NCI-H1694 (cell line): ENCODE measurements at places on chromosomes 16 and 17.

DNA sequence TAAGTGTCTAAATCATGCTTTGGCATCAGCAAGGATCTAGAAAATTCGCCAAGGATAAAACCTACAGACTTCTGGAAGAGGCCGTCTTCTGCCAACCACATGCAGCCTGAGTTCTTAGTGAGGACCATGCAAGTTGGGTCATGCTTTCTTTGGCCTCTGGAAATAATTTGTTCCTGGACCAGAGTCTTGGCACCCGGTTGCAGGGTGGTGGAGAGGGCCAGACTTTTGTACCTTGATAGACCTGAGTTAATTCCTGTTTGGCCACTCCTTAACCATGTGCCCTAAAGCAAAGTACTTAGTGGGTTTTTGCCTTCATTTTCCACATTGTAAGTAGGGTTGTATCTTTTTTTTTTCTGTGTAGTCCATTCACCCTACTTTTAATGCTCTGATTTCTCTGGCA, 283.4 kb upstream of the IRX5 start:
- no peak for DNase-seq

DNA sequence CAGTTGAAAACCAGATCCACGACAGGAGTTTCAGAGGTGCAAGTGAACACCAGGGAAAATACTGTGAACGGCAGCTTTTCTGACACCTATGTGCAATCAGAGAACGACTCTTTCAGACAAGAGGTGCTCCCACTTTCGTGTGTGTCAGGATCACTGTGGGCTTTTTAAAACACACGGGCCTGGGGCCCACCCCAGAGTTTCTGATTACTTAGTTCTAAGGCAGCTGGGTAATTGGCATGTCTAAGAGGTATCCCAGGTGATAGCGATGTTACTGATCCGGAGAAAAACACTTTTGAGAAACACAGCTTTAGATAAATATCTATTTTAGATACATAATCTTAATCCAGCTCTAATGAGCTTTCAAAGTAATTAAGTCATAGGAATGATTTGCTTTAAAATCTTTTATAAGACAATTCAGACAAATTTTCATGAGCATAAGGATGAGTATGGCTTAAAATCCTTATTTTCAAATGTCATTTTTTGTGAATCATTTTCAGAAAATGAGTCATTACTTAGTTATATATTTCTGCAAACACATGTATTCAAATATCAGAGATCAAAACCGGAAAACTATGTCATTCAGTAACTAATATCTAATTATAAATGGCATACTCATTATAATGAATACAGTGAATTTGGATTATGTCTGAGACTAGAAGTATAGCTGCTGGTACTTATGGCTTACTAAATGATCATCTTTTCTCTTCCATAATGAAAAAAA, 217.9 kb upstream of the PSMD7 start:
- no peak for DNase-seq

- no peak for DNase-seq
These were observed 11.0 kb downstream of the SLC6A4 start for GRCh38 chr17:30224419-30224960.

- DNase-seq = no peak
These were observed 20.8 kb upstream of the ATP5MC1 start for GRCh38 chr17:48871551-48872351.

DNA sequence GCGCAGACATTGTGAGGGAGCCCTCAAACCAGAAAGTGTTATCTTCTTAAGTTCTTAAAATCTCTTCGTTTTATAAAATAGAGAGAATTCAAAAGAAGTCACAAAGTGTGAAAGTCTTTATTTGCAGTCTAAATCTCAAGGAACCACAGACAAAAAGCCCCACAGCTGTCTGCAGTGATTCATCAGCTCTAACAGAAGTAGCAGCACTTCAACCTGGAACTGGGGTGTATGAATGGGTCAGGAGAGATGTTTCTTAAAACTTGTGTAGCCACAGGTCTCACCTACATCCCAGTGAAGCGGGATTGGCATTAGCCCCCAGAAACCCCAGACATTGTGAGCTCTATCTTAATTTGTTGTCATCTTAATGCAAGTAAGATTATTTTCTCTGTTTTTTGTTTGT, 61.1 kb downstream of the CDYL2 start:
- no peak for DNase-seq

DNA sequence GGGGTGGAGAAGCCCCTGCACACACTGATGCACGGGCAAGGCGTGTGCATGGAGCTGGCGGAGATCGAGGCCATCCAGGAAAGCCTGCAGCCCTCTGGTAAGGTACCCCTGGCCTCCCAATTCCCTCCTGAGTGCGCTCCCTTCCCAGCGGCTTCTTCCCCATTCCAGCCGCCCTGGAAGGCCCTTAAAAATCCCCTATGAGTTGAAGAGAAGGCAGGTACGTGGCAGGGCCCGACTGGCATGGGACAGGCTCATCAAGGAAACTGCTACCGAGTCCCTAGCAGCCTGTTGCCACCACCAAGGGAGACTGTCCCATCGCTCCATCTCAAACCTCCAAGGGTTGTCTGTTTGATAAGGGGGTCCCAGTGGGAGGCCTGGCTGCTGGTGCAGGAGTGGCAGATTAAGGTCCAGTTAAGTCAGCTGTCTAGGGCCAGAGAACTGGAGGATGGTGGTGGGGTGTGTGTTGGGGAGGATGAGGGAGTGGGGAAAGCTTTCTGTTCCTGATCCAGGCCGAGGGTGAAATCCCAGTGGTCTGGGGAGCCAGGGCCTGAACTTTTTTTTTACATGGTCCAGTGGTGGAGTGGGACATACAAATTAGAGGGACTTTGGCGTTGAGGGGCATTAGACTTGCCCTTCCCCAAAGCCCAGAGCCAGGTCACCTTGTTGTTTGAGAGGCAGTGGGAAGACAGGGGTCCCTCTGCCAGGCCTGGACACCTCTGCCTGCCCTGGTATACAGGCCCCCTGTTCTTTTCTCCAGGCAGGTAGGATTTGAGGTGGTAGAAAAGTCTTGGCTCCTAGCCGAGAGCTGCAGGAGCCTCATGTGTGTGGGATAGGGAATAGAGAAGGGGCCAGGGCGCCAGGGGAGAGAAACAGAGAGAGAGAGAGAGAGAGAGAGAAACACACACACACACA, 994 bp downstream of the IGFBP4 start:
- no peak for DNase-seq

GRCh38 chr16:84379008-84379708, 10.8 kb downstream of the ATP2C2 start:
- no peak for DNase-seq

DNA sequence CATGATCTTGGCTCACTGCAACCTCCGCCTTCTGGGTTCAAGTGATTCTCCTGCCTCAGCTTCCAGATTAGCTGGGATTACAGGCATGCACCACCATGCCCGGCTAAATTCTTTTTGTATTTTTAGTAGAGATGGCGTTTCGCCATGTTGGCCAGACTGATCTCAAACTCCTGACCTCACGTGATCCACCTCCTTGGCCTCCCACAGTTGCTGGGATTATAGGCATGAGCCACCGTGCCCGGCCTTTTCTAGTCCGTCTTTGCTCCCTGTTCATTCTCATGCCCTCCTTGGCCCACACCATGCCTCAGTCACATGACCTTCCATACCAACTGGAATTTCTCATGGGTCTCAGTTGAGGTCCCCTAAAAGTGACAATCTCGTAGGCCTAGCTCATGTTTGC, 86.9 kb downstream of the SNX29 start:
- no peak for DNase-seq

GRCh38 chr17:72658675-72659074, 433.8 kb downstream of the SLC39A11 start:
- DNase-seq = no peak

GRCh38 chr16:79013930-79014660, 586.4 kb downstream of the MAF start:
- DNase-seq = no peak

DNA sequence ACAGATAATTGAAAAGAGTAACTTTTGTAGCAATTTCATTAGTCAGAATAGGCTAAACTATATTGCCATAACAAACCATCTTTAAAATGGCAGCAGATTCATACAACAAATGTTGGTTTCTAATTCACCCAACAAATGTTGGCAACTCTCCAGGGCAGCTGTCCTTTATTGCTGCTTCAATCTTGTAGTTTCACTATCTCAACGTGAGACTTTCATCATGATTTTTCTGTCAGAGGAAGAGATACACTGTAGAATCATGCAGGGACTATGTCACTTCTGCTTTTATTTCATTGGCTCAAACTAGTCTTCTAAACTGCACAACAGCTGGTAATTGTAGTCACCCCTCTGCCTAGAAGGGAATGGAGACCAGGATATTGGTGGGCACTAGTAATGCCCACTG, 174.2 kb downstream of the TANC2 start:
- peak; percentile 52 for DNase-seq

GRCh38 chr17:1082579-1082978, 85.7 kb downstream of the TIMM22 start:
- DNase-seq = no peak

DNA sequence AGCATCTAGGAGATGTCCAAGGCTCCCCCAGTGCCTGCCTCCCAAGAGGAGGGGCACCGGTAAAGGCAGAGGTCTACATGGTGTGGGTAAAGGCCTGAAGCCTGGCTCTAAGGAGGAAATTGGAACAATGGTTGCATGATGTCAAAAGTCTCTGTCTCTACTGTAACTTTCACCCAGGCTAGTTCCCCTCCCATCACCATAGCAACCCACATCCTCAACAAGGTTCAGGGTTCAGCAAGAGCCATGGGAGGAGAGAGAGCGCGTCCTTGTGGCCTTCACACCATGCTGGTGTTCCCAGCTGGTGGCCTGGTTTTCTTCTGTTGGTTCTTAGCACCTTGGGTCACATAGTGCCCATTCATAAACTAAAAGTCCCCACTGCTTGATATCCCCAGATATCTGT, 196.7 kb upstream of the CDH5 start:
- no peak for DNase-seq

- DNase-seq = no peak
These were observed 16.0 kb downstream of the SPNS3 start for GRCh38 chr17:4449736-4450135.

DNA sequence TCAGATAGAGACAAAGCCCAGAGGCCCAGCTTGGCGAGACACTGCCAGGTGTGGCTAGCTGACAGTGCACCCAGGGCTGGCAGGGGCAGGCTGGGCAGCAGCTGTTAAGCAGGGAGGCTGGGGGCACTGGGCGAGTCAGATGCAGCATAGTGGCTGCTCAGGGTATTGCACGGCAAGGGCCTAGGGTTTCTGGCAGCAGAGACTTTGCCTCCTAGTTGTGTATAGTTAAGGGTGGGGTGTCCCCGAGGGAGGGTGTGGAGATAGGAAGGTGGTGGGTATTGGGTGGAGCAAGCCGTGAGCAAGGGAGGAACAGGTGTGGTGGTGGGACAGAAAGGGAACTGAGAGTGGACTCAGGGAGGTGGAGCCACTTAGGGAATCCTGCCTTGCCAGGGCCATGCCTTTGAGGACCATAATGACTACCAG, 66.0 kb downstream of the SMPD3 start:
- DNase-seq = no peak

DNA sequence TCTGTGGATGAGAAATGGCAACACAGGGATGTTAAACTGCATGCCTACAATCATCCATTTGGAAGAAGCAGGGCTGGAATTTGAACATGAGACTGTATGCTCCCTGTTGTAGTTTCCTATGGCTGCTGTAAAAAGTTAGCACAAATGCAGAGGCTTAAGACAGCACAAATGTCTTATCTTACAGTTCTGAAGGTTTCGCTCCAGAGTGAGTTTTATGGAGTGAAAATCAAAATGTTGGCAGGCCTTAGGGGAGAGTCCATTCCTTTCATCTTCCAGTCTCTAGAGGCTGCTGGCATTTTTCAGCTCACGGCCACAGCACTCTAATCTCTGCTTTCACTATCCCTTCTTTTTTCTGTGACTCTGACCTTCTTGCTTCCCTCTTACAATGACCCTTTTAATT, 660.1 kb downstream of the WWOX start:
- no peak for DNase-seq

DNA sequence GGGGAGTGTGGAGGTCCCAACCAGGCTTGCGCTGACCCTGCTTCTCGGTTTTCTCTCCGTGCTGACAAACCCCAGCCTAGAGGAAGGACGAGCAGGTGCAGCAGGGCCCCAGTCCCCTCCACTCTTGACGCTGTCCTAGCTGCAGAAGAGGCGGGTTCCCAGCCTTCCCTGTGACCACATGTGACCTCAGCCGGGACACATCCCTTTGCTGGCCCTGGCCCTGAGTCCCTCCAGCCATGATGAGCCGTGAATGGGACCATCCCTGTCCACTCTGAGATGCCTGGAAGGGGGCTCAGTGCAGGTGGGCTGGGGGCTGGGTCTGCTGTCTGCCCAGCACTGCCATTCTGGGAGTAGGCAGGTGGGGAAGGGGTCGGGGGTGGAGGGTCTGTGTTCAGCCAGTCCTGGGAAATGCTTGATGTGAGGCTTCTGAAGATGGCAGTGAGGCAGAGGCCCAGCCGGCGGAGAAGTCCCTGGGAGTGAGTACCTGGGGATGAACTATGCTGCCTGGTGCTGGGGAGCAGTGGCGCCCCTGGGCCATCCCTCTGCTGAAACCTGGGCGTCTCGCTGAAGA, 1.9 kb upstream of the TUBB3 start:
- DNase-seq = no peak

DNA sequence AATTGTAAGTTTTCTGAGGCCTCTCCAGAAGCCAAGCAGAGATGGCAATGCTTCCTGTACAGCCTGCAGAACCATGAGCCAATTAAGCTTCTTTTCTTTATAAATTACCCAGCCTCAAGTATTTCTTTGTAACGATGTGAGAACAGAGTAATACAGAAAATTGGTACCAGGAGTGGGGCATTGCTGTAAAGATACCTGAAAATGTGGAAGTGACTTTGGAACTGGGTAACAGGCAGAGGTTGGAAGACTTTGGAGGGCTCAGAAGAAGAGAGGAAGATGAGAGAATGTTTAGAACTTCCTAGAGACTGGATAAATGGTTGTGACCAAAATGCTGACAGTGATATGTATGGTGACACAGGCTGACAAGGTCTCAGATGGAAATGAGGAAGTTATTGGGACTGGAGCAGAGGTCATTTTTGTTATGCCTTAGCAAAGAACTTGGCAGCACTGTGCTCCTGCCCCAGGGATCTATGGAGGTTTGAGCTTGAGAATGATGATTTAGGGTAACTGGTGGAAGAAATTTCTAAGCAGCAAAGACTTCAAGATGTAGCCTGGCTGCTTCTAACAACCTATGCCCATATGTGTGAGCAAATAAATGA, 23.1 kb downstream of the PRDM7 start:
- no peak for DNase-seq

GRCh38 chr17:20059728-20060188, 50.6 kb downstream of the SPECC1 start:
- no peak for DNase-seq

- DNase-seq = no peak
These were observed 6.4 kb downstream of the CD300LB start for GRCh38 chr17:74524653-74525464.

- no peak for DNase-seq
These were observed at the start of gene TRIM47 for GRCh38 chr17:75878174-75878998. Gene TRIM47 (minus strand): TSS chr17:75878581. CDS start chr17:75878548, 33 bp downstream.

- DNase-seq = no peak
These were observed 49.0 kb upstream of the HLF start for GRCh38 chr17:55215711-55216110.
